ENCODE measurements at places on chromosomes 5 and 9. TPM values are rescaled to one million over a fixed set of nuclear protein-coding genes. Genes with fewer than 3 reads are reported as not detected.

Gene CTNNAL1
- 27.9 TPM for total RNA-seq

Gene ADAMTSL1
- total RNA-seq, result not detected

Gene SCGB3A2
- not detected for total RNA-seq

Gene CRHBP
- total RNA-seq, result 0.24 TPM

Gene WNK2
- total RNA-seq, result 0.24 TPM

Gene ZNF474
- not detected for total RNA-seq

Gene SLC25A48
- not detected for total RNA-seq

Gene CEMIP2
- 32.8 TPM for total RNA-seq

Gene FOXD4L6
- total RNA-seq, result not detected

Gene PFN3
- total RNA-seq, result not detected

Gene LHX2
- total RNA-seq, result not detected

Gene PCDHB4
- total RNA-seq, result not detected

Gene ZNF189
- 9.2 TPM for total RNA-seq

Gene CDKN2A
- 0.64 TPM for total RNA-seq

Gene GLE1
- total RNA-seq, result 29.6 TPM

Gene CAMK4
- 2.2 TPM for total RNA-seq

Measured in tracheal epithelial cell (primary cell).